Small intestine (tissue), 16 donors: ENCODE measurements at places on chromosomes 16 and 17. TPM values are rescaled to one million over a fixed set of nuclear protein-coding genes. Genes with fewer than 3 reads are reported as not detected.

BCL6B gene
- polyA plus RNA-seq, result 8.7 TPM

DNA sequence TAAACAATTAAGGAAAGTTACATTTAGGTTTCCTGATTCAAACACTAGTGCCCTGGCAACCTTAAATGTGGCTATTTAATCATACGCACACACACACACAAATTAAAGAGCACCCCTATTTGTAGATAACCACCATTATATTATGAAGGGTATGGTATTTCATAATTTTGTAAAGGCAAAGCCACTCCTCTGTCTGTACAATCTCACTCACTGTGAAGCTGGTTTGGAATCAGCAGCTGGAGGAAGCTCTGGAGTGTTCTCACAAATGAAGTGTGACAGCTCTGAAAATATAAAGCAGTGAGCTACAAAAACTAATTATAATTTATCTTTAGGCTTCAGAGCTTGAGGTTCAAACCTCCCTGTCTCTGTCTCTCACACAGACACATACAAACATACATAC, 57.9 kb upstream of the KCNJ16 start:
- no peak for DNase-seq
- no peaks in the 10 kb centered on the region for H3K36me3 ChIP-seq
- no peak overlapping the region for H3K4me3 ChIP-seq
- no peaks in the 10 kb centered on the region for H3K27me3 ChIP-seq
- no peak overlapping the region for H3K27ac ChIP-seq
- no peaks in the 10 kb centered on the region for H3K4me1 ChIP-seq

DNA sequence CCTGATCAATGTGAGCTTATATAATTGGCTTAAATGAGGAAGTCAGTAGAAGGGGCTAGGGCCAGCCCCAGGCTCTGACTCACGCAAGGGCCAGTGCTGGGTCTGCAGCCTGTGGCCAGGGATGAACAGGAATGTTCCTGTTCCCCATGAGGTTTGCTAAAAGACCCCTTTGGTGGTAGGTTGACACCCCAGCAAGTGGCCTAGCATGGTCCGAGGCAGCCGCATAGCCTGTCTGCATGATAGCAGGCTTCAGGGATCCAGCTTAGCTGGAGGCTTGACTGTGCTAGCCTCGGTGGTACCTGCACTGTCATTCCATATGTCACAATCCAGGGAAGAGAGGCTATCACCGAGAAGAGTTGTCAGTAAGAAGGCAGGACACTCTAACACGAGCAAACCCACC, 23.5 kb downstream of the TRIM25 start:
- no peak overlapping the region for H3K27ac ChIP-seq
- peaks cover 2% of the 10 kb centered on the region for H3K4me1 ChIP-seq
- H3K4me3 ChIP-seq, result no peak overlapping the region
- no peak for DNase-seq
- H3K36me3 ChIP-seq, result peaks cover 54% of the 10 kb centered on the region
- no peaks in the 10 kb centered on the region for H3K27me3 ChIP-seq

DNA sequence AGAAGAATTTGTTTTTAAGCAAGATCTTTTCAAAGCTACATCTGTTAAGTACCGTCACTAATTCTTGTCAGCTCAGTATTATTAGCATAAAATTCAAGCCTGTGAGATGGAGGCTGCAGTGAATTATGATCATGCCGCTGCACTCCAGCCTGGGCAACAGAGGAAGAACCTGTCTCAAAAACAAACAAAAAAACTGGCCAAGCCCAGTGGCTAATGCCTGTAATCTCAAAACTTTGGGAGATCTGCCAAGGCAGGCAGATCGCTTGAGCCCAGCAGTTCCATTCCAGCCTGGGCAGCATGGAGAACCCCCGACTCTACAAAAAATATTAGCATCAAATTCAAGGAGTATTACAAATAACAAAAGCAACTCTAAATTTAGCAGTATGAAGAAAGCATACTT, 88.0 kb downstream of the STXBP4 start:
- no peak overlapping the region for H3K4me3 ChIP-seq
- no peak overlapping the region for H3K27ac ChIP-seq
- no peaks in the 10 kb centered on the region for H3K4me1 ChIP-seq
- no peaks in the 10 kb centered on the region for H3K36me3 ChIP-seq

DNA sequence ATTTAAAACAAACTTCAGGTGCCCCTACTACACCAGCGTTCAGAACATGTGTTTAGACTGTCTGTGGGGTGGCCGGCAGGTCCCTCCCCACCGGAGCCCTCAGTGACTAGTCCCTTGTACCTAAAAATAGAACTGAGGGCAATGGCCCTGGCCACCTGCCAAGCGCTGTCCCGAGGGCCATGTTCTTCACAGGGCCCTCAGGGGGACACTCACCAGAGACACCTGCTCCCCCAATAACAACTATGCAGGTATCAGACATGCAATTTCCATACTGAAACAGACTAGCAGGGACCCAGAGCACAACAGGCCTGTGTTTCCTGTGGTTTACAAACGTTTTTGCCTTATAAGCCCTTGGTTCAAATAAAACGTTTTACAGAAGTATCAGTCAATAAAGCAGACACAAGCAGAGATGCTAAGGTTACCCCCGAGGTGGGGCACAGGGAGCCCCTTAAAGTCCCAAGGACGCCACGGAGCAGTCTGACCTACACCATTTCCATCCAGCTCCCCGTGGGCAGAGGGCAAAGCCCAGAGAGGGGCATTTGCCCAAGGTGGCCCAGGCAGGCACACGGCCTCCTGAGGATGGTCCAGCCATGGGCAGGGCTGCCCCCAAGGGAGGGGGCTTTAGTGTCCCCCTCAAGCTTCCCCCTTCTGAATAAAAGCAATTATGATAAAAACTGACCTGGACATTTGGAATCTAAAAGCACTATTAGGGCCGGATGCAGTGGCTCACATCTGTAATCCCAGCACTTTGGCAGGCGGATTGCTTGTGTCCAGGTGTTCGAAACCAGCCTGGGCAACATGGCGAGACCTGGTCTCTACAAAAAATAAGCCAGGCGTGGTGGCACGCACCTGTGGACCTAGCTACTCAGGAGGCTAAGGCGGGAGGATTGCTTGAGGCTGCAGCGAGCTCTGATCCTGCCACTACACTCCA, 896 bp upstream of the MYLK3 start:
- no peaks in the 10 kb centered on the region for H3K36me3 ChIP-seq
- DNase-seq, result no peak
- no peak overlapping the region for H3K4me3 ChIP-seq

- H3K27ac ChIP-seq, result no peak overlapping the region
- peaks cover 48% of the 10 kb centered on the region for H3K36me3 ChIP-seq
- H3K4me1 ChIP-seq, result no peaks in the 10 kb centered on the region
- no peak overlapping the region for H3K4me3 ChIP-seq
Observed at GRCh38 chr17:82825540-82826124, 14.2 kb downstream of the ZNF750 start.

- no peaks in the 10 kb centered on the region for H3K27me3 ChIP-seq
- peaks cover 24% of the 10 kb centered on the region for H3K4me1 ChIP-seq
- no peak overlapping the region for H3K27ac ChIP-seq
- peak; percentile 32 for DNase-seq
- no peaks in the 10 kb centered on the region for H3K36me3 ChIP-seq
Observed at GRCh38 chr17:82528484-82529265, 9.1 kb downstream of the FOXK2 start.
